IPS DF 6.9 (cell line): ENCODE measurements at places on chromosomes 3 and 15.

DNA sequence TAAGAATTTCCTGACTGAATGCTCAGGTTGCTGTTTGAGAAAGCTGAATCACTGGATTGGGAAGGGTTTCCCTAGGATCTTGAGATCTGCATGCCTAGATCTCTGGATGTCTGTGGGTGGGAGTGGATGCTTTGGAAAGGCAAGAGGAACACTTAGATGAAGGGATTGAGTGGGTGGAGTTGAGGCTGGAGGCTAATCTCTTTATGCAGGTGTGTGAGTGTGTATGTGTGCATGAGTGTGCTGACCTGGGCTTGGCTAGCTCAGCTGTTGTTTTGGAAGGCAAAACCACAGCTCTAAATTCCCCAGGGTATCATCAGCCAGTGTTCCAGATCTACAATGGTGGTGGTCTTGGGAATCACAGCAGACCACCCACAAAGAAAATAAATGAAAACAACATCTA is 60.5 kb downstream of the CLDN1 start:
- DNase-seq = no peak

DNA sequence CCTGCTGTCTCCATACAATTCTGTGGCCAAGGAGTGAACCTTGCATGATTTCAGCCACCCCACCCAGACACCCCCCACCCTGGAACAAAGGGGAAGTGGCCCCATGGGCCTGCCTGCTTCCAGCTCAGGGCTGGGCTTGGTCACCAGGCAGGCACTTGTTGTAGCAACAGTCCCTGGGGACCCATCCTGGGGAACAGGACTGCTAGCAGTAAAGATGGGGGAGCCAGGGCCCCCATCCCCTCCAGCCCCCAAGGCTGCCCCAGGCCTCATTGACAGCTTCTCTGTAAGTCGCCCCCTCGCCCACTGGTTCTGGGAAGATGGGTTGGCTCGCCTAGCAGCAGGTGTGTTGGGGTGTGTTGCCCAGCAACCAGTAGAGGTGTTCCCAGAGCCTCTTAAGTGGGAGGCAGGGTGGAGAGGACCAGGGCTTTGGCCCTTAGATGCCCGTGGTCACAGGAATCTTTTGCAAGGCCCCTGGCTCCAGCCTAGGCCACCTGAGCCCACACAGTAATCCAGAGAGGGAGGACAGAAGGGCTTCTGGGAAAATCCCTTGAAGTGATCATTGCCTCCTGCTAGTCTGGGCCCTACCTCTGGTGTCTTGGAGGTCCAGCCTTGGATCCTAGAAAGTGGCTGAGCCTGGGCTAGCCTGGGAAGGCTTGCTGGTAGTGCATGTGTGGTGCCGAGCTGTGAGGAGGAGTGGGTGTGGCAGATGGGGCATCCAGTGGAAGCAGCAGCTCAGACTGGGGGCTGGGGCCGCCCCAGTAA is 48.9 kb downstream of the CYP11A1 start:
- DNase-seq = no peak

GRCh38 chr15:88909956-88910831 is 3.0 kb downstream of the MFGE8 start:
- DNase-seq = no peak

GRCh38 chr15:39426552-39427532 is 154.0 kb upstream of the THBS1 start:
- DNase-seq = no peak

- no peak for DNase-seq
These were observed 134.3 kb downstream of the ATP10A start for GRCh38 chr15:25728816-25729215.

DNA sequence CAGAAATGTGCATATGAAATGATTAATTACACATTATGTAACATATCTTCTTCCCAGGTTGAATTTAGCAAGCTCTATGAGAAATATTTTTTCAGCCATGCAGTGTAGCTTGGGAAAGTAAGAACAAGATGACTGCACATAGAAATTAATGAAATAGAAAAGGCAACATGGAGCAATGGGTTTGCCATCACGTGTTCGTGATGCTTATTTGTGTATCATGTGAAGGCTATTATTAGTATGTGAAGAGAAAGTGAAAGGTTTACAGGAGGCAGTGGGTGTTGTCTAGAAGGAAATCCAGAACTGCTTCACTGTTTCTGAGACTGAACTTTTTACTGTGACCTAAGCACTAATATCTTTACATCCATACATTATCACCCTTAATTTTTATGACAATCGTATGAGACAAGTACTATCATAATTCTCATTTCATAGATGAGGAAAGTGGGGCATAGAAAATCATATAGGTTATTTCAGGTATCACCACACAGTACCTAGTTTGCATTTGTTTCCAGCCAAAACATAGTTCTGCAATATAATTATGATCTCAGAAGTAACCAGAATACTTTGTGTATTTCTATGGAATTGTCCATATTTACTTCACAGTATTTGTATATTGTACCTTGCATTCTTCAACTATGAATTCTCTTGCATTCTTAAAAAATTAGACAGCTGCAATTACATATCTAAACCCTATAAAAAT is 14.9 kb downstream of the SERPINI1 start:
- DNase-seq = no peak

- DNase-seq = no peak
These were observed 46.4 kb downstream of the RPLP1 start for GRCh38 chr15:69498987-69499386.

DNA sequence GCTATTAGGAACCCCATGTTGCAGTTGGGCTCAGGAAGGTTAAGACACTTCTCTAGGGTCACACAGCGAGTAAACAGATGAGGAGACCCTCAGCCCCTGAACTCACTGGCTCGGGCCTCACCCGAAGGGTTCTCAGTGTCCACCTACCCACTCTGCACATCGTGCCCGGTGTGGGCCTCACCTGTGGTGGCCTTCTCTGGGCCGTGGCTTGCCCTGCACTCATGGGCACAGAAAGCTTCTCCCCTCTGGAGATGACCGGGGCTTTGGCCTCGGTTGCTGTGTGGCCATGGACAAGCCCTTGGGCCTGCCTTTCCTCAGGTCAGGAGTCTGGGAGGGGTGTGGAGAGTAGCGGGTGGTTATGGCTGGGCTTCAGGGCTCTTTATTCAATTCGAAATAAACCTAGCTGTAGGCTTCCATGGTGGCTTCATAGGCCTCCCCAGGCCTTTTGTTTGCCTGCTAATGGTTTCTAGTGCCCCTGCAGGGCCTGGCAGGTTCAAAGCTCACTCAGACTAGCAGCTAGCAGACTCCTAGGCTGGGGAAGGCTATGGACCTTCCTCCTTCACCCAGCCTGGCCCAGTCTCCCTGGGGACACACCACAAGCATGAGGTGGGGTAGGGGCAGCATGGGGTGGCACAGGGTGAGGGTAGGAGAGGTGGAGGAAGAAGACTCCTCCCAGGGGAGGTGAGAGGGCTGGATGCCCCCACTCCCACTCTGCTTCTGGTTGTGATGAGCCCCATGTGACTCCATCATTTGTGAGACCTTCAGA is 103.1 kb downstream of the LINGO1 start:
- DNase-seq = no peak

DNA sequence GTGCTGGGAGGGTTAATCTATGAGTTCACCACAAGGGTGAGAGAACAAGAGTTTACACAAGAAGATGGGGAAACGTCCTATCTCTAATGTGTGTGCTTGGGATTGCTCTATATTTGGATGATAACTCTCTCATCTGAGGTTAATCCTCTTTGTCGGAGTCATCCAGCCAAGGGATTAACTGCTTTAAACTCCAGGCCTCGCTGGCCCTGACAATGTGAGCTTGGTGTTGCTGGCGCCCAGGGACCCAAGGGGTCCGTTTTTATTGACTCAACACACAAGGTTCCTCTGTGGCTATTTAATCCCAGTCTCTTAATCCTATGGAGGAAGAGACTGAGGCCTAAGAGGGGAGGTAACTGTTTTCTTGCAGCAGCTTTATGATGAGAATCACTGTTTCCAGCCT is 14.2 kb downstream of the SV2B start:
- DNase-seq = no peak

DNA sequence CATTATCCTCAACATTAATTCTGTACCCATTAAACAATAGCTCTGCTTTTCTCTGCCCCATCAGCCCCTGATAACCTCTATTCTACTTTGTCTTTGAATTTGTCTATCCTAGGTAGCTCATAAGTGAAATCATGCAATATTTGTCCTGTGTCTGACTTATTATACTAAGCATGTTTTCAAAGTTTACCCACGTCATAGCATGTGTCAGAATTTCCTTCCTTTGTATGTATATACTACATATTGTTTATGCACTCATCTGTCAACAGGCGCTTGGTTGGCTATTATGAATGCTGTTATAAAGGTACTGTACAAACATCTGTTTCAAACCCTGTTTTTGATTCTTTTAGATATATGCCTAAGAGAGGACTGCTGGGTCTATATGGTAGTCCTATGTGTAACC is 18.2 kb downstream of the CSNK1G1 start:
- no peak for DNase-seq

GRCh38 chr15:65038428-65038827 is 6.8 kb upstream of the SLC51B start:
- DNase-seq = no peak

DNA sequence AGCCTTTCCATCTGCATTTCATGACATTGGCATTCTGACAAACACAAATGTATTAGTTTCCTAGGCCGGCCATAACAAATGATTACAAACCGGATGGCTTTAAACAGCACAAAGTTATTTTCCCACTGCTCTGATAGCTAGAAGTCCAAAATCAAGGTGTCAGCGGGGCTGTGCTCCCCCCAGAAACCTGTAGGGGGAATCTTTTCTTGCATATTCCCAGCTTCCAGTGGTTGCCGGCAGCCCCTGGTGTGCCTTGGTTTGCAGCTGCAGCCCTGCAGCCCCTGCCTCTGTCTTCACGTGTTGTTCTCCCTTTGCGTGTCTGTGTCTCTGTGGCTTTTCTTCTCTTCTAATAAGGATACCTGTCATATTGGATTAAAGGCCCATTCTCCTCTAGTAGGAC is 79.0 kb upstream of the CDV3 start:
- no peak for DNase-seq

DNA sequence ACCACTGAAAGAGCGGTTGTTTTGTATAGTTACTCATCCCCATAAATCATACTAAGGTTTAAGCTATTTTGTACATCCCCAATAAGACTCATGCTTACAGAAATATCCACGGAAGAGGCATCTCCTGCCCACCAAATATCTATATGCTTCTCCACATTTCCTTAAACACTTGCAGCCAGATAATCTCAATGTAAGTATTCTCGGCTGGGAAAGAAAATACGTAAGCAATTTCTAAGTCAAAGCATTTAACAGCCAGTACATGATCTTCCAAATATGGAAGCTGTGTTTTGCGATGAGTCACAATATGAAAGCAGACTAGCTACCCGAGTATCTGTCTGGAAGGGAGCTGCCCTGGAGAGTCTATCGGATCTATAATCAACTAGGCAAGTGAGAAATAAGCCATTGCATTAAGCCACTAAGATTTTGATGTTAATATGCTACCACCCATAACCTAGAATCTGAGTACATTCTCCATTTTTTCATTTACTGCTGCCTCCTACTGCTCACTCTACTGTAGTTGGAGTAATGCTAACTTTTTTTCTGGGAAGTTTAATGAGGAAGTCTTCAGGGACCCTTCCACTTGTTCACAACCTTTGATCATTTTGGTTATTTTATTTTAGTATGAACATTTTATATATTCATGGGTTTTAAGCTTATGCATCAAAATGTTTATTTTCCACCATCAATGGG is 26.9 kb upstream of the ZMAT3 start:
- DNase-seq = no peak

DNA sequence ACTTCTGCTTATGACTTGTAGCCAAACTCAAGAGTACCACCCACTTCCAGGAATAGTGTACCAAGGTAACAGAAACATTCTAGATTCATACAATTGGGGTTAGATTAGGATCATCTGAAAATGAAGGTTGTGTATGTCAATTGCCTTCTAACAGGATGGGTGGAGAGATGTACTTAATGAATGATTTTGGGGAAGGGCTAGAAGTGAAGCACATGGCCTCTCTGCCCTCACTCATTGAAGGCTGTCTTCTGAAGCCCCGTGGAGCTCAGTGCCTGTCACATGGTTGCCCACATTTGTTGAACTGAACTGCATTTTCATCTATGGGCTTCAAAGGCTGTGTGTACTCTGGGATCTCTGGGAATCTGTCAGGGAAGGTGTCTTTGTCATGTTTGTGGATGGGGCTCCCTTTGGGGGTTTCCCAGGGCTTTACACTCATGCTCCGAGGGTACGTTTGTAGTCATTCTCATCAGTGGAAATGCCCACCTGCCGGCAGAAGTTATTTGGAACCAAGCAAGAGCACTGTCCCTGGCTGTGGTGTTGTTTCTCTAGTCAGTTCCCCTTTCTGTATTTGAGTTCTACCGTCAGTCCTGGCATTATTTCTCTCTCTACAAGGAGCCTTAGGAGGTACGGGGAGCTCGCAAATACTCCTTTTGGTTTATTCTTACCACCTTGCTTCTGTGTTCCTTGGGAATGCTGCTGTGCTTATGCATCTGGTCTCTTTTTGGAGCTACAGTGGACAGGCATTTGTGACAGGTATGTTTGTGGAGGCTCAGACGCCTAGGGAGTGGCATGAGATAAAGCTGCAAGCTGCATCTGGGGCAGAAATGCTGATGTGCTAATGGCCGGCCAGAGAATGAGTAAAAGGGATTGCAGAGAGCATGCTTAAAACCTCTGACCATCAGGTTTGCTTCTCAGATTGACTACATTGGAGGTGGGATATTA is 22.4 kb downstream of the CD86 start:
- no peak for DNase-seq

- no peak for DNase-seq
These were observed 63.4 kb downstream of the RGMA start for GRCh38 chr15:93025625-93025982.

DNA sequence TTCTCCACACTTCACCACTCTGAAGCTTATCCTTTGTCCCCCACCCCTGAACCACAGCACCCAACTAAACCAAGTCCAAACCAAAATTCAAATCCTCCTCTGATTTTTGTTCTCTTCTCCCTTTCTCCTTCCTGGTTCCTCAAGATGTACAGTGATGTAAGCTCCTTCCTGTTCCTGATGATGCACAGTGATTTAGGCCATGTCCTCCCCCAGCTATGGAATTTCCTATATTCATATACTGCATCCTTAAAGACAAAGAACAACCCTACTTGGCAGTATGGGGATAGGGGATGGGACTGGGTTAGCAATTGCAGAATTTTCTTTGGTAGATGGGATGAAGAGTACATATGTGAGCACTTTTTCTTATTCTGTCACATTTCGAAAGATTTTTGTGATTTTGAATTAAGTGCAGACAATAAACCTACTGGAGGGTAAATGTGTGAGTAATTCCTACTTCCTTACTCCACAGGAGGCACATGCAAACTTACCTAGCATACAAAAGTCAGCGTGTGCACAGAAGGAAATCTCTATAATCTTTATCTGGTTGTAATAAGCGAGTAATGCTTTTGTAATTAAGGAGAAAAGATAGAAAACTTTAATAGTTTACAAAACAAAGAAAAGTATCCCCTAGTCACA is 125.0 kb downstream of the ANO10 start:
- no peak for DNase-seq

DNA sequence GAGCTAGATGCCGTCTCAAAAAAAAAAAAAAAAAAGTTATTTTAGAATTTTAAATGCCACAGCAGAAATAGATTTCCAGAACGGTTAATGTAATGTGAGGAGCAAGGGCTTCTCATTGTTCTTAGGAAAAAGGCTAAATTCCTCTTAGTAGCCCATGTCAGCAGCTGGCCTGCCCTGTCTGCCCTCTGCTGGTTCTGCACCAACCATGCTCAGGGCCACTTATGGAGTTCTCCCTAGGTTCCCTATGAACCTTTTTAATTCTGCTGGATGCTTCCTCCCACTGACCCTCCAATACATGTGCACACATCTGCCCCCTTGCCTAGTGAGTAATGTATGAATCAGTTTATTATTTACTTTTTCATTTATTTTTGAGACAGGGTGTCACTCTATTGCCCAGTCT is 32.2 kb upstream of the DPPA4 start:
- no peak for DNase-seq
